Left lung (tissue), 14 donors: ENCODE measurements at places on chromosomes 2 and 18. TPM values are rescaled to one million over a fixed set of nuclear protein-coding genes. Genes with fewer than 3 reads are reported as not detected.

SPATA3 gene
- not detected for total RNA-seq

REG3G gene
- total RNA-seq = not detected

GLI2 gene
- 17.2 TPM for total RNA-seq

DNA sequence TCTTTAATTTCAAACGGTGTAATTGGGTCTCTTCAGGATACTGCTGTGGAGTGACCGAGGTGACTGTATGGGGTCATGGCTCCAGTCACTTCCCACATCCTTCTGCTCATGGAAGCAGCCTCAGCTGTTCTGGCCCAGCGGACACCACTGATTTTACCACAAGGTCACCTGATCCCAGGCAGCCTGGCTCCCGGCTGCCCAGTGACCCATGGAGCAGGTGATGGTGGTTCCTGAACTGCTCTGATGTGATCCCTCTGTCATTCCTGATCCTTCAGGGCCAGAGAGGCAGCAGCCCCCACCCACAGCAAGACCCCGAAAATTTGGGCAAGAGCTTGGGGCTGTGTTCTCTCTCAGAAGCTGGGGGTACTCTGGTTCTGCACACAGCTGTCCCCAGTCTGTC, 35.5 kb upstream of the HS6ST1 start:
- no peak overlapping the region for H3K4me3 ChIP-seq
- H3K36me3 ChIP-seq = no peaks in the 10 kb centered on the region
- H3K4me1 ChIP-seq = no peaks in the 10 kb centered on the region

DNA sequence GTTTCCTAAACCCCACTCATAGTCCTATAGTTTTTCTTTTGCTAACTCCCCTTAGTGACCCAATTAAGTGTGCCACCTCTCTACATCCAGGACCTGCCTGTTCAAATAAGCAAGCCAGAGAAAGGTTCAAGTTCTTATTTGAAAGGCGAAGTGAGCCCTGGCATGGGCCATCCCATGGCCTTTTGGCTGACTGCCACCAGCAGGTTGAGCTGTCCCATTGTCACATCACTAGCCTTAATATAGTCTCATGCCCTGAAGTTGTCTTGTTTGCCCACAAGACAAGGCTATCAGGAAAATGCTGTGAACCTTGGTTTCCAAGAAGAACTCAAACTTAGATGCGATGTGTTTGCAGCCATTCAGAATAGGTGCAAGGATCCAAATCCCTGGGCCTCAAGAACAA, 158.8 kb downstream of the SH3RF3 start:
- no peak for DNase-seq
- H3K4me1 ChIP-seq = peaks cover 10% of the 10 kb centered on the region
- no peaks in the 10 kb centered on the region for H3K27me3 ChIP-seq
- no peaks in the 10 kb centered on the region for H3K36me3 ChIP-seq
- no peak overlapping the region for H3K4me3 ChIP-seq

GRCh38 chr2:30503007-30503694, 56.1 kb downstream of the LCLAT1 start:
- DNase-seq = no peak
- no peaks in the 10 kb centered on the region for H3K27me3 ChIP-seq
- H3K36me3 ChIP-seq = no peaks in the 10 kb centered on the region
- no peak overlapping the region for H3K4me3 ChIP-seq

GRCh38 chr18:69883781-69884180, 63.9 kb downstream of the CD226 start:
- no peak overlapping the region for H3K4me3 ChIP-seq
- H3K4me1 ChIP-seq = no peaks in the 10 kb centered on the region
- no peaks in the 10 kb centered on the region for H3K27me3 ChIP-seq

GRCh38 chr2:11009891-11010290, 98.2 kb downstream of the KCNF1 start:
- H3K4me3 ChIP-seq = no peak overlapping the region
- no peaks in the 10 kb centered on the region for H3K4me1 ChIP-seq
- H3K27me3 ChIP-seq = no peaks in the 10 kb centered on the region

- H3K27ac ChIP-seq = no peak overlapping the region
- no peaks in the 10 kb centered on the region for H3K27me3 ChIP-seq
- peaks cover 12% of the 10 kb centered on the region for H3K4me1 ChIP-seq
- no peak for DNase-seq
- no peak overlapping the region for H3K4me3 ChIP-seq
These were observed 24.1 kb downstream of the INPP4A start for GRCh38 chr2:98468621-98469236.

- DNase-seq = no peak
- no peak overlapping the region for H3K4me3 ChIP-seq
- H3K27me3 ChIP-seq = no peaks in the 10 kb centered on the region
- peaks cover 4% of the 10 kb centered on the region for H3K4me1 ChIP-seq
These were observed 124.1 kb downstream of the PARD3B start for GRCh38 chr2:204669382-204669781.

DNA sequence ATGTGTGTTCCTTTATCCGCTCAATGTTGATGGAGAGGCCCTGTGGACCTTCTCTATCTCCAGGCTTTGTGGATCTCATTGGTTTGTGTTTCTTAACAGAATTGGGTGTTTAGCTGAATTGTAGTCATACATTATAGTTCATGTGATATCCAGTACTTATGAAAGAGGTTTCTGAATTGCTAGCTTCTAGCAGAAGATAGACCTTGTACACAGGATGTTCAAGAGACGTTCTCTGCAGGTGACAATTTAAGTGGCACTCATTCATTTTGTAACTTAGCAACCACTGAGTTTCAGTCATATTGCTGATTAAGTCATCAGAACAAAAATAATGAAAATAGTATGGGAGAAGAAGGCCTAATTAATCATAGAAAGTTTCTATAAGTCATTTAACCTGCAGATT, 279.2 kb downstream of the ALPK2 start:
- no peak for DNase-seq
- H3K27ac ChIP-seq = no peak overlapping the region
- no peak overlapping the region for H3K4me3 ChIP-seq
- no peaks in the 10 kb centered on the region for H3K27me3 ChIP-seq
